ENCODE measurements at places on chromosomes 5 and 9.

- no peak for DNase-seq
These were observed 970.9 kb downstream of the EFNA5 start for GRCh38 chr5:106699796-106700195.

DNA sequence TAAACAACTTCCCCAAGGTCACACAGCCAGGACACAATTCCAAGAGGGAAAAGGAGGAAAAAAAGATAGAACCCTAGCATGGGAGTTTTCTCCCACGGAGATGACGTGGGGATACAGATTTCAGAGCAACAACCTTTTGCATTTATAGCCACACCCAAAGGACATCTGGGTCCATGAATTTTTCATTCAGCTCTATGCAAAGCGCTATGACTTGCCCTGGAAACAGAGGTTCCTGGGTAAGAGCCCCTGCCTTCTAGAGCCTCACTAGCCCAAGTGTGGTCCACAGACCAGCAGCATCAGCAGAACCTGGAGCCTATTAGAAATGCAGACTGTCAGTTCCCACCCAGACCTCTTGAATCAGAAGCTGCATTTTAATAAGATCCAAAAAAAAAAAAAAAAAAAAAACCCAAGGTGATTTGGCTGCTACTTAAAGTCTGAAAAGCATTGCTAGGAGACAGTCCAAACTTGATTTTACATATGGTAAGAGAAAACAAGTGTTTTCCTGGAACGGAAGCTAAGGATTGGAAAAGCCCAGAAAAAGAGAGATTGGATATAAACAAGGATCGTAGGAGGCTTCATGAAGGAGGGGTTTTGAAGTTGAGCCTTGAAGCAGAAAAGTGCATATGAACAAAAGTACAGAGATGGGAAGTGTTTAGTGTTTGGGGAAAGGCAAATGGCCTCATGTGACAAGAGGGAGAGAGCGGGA lies 17.6 kb upstream of the ADAM19 start:
- no peak for DNase-seq

DNA sequence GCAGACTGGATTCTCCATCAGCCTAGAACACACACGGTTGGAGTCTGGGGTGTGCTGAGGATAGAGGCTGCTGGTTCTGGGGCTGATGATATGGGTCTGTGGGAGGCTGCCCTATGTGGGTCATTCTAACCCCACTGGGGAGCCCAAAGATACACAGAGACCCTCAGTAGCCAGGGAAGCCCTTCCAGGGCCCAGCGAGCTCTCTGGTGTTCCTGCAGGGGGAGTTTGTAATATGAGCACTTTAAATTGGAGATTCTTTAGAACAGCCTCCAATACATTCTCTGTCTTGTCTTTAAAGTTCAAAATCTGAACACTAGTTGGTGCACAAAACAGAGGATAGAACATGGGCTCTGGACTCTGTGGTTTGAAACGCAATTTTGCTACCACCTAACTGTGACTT lies 2.4 kb downstream of the ACTL7A start:
- DNase-seq = no peak

GRCh38 chr9:136613824-136614371 lies 48.8 kb upstream of the EGFL7 start:
- DNase-seq = no peak

- no peak for DNase-seq
These were observed 564 bp upstream of the AIF1L start for GRCh38 chr9:131095666-131096268.

GRCh38 chr9:136025481-136025880 lies 64.3 kb upstream of the UBAC1 start:
- no peak for DNase-seq

DNA sequence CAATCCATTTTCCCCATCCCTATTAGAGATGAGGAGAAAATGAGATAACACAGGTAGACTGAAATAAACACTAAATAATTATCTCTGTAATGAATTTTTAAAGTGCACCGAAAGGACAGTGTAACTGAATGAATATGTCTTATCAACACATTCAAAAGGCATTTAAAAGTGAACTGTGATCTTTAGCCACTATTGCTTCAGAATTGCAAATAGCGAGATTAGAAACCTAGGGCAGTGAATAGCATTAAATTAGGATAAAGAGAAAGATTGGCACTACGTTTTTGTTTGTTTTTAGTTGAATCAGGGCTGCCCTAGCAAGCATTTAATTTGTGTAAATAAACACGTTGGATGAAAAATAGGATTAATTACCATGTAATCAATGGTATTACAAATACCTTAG lies 537.5 kb downstream of the ELAVL2 start:
- DNase-seq = no peak

DNA sequence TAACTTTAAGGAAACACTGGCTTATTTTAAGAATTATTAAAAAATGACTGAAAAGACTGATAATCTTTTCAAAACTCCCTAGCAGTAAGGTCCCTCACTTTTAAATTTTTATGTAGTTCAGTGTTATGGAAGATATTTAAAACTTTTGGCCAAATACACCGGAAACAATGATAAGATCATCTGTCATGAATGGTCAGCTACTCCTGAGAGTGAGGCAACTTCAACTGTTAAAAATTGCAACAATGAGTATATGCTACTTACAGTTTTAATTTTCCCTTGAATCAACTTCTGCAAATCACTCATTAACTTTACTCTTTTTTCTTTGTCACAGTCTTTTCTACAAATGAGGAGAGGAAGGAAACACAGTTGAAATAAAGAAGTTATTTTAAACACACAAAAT lies 10.8 kb downstream of the PUM3 start:
- DNase-seq = no peak

GRCh38 chr9:10274175-10274574 lies 338.6 kb downstream of the PTPRD start:
- no peak for DNase-seq

DNA sequence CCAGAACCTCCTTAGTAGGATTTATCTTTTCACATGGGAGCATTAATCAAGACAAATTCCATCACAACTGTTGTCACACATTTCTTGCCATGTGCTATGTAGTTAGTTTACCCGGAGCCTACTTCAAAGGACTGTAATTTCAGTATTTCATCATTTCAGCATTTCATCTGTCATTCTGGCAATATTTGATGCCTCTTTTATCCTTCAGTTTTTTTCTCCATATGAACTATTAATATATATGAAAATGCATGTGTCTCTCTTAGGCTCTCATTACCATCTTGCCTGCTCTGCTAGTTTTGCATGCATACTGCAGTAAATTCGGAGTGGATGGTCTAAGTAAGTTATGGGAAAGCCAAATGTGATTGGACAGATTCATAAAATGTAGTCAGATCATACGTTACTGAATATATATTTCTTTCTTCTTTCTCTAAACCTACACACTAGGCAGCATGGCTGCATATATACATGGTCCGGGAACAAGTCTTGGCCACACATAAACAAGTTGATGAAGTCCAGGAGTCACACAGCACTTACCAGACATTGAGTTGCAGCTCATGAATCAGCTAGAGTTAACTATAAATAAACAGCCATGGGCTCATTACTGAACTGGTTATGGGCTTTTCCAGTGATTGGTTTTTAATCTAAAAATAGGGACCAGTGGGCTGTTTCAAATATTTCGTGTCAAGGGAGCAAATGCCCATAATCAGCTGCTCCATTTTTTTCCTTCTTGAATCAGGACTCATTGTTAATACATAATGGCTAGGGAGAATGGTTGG lies 46.6 kb downstream of the SPATA31D1 start:
- DNase-seq = no peak

DNA sequence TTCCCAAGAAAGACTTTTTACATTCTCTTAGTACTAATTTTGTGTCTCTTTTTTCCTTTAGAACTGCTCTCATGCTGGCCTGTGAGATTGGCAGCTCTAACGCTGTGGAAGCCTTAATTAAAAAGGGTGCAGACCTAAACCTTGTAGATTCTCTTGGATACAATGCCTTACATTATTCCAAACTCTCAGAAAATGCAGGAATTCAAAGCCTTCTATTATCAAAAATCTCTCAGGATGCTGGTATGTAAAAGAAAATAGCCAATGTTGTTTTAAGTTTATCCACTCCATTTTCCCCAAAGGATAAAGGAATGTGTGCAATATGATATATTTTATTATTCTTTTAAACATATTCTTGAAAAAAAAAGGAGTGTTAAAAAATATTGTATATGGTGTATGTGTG lies 27.3 kb upstream of the TTC23L start:
- no peak for DNase-seq

- DNase-seq = no peak
These were observed 502.4 kb downstream of the TMEM232 start for GRCh38 chr5:110224050-110224449.

DNA sequence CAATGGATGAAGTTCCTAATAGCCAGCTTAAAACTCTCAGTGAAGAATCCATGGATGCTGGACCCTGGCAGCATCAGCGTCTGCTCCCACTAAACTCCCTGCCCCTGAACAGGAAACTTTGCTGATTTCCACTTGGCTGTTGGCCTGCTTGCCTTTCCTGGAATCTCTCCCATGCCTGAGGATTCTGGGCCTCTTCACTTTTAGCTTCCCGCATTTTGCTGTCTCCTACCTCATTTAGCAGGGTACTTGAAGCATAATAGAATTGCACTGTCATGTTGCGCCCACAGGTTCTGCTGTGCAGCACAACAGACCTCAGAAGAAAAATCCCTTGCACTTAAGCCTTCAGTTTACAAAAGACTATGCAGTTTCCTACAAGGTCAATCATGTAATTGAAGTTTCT lies 127.6 kb downstream of the DROSHA start:
- no peak for DNase-seq

DNA sequence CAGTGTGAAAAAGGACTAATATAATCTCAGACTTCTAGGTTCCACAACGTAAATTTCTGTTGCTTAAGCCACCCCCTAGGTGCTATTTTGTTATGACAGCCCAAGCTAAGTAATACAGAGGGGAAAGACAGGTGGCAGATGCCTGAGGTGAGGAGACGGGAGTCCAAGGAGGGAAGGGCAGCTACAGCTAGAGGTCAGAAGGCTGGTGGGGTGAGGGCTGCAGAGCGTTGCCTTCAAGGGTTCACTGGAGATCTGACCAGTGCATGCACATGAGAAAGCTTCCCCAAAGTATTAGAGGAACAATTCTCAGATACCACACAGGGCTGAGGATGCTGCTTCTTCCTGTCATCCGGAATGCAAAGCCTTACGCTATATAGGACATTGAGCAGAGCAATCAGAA lies 104.7 kb upstream of the IRX4 start:
- DNase-seq = no peak

DNA sequence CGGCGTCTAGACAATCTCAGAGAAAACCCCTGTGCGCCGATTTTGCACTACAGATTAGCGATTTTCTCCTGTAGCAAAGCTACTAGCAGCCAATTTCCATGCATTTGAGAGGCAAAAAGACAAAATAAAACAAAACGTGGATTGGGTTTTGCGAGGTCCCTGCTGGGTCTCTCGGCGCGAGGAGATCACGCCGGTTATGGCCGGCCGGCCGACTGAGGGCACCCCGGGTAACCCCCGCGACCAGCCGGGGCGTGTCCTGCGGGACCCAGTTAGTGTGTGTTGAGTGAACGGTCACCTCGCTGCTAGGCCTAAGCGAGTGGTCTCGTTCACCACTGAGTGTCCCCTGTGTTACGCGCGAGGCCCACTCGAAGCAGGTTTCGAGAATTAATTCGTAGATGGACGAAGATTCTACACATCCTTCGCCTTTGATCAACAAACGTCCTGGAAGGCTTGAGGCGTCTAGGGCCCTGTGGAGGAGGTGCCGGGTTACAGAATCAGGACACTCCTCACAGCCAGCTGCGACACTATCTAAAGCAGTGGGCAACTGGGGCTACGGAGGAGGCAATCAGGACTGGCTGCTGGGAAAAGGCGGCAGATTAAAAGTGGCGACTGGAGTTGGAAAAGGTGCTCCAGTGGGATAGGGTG lies 764 bp upstream of the VDAC1 start:
- DNase-seq = no peak

DNA sequence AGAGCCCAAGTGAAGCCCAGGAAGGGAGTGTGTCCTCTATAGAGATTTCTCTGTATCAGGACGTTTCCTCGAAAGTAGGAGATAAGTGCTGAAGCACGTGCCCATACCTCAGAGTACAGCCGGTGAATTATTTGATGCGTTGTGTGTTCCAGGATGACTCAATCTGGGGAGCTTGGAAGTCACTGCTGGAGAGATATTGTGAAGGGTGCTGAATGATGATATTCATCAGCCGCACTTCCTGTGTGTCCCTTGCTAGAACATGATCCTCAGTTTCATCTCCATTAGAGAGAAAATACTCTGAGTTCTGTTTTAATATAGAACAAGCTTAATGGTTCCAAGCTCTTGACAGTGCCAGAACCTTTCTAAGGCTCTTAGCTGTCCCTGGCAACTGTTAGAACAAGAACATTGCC lies 402.3 kb upstream of the ADAMTSL1 start:
- DNase-seq = no peak

DNA sequence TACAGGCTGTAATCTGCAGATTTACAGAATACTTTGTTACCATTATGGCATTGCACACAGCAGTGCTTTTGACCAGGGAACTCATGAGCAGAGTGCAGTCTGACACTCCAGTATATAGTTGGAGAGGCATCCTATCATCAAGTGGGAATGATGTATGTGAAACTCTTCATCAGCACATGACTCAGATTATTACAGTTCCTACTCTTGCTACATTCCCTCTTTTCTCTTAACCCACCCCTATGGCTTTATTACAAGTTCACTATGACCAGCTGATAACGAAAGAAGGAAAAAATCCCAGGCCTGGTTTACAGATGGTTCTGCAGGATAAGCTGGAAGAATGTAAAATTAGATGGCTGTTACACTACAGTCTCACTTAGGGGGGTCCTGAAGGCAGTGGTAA lies 385.9 kb downstream of the RASEF start:
- DNase-seq = no peak

- no peak for DNase-seq
These were observed 96.1 kb upstream of the IRX2 start for GRCh38 chr5:2847608-2848007.

DNA sequence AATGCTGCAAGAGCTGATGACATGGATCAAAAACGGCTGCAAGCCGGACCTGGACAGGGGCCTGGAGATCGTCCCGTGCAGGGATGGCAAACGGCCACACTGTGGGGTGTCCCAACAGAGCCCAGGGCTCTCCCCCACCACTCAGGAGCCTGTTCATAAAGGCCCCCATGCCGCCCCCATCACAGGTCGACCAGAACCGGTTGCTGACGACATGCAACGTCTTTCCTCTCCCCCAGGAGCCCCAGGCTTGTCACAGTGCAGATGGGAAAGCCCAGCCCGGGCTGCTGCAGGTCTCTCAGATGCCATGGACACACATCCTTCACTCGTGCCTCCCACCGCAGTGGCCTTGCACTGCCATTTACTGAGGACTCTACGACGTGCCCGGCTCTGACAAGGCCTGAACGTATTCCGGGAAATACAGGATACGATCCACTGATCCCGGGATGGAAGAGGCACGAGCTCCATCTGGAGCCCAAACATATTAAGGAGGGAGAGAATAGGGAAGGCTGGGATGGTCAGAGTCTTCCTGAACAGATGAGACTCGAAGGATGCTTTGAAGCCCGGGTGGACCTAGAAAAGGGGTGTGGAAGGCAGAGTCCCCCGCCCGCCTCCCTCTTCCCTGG lies 76.5 kb upstream of the SARDH start:
- no peak for DNase-seq

- DNase-seq = no peak
These were observed 12.5 kb downstream of the MRPL41 start for GRCh38 chr9:137564134-137564533.

Measured in COR-L47 (cell line).